Stimulated activated CD8-positive, alpha-beta memory T cell treated with anti-CD3 and anti-CD28 coated beads, Interleukin-12 subunit alpha, Interleukin-12 subunit beta, amount 100 ng/mL, for 4 hours (primary cell): ENCODE measurements at places on chromosomes 7 and 10.

GRCh38 chr10:66167816-66168215, 758.0 kb upstream of the LRRTM3 start:
- DNase-seq: no peak

DNA sequence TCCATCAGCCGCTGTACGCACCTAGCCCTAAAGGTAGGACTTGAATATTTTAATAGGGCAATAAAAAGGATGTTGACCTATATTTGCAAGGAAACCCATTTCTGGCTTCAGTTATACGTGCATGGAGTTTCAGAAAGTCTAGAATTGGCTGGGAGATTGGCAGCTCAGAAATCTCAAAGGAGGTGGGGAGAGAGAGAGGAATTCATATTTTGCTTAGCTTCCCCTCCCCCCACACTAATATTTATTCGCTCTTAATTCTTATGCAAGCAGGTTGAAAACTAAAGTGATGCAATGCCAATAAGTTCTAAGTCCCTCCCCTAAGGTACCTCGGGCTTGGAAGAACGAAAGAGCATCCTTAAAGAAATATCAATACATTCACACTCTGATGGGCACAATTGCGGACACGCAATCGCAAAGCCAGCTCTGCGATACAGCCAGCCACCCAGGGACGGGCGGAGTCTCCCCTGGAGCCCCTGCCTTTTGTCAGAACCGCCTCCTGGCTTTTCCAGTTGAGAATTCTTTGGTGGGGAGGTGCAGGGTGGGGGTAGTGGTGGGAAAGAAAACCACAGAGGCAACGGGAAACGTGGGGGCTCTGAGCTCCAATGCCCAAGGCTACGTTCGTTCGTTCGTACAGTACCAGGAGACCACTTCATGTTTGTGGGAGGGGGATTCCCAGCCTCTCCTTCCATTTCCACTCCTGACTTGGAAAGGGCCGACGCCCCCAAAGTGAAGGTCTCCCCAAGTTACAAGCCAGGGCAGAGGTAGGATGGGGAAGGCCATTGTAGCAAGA, 1.3 kb downstream of the SHH start:
- no peak for DNase-seq

GRCh38 chr7:34158368-34159153, 253.2 kb downstream of the BMPER start:
- DNase-seq: no peak

- no peak for DNase-seq
Measured at GRCh38 chr10:79927111-79927828, 21.6 kb downstream of the SFTPD start.

DNA sequence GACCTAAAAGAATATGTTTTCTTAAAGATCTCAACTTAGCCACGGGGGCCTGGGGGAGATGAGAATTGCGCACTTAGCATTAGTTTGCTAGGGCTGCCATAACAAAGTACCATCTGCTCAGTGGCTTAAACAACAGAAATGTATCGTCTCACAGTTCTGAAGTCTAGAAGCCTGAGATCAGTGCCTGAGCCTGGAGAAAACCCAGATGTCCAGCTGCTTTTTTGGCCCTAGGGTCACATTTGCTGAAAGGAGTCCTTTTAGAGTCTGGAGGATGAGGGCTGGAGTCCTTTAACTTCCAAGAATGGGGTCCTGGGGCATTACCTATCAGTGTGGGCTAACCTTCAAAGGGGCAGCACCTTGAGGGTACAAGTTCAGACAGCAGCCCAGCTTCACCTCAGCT, 48.2 kb downstream of the SMURF1 start:
- DNase-seq: no peak

GRCh38 chr7:6654842-6655610, 17.9 kb downstream of the ZNF316 start:
- DNase-seq: no peak

- no peak for DNase-seq
Measured at GRCh38 chr7:93566876-93567275, 7.6 kb downstream of the CALCR start.

- DNase-seq: no peak
Measured at GRCh38 chr7:36079446-36080025, 73.5 kb upstream of the EEPD1 start.

GRCh38 chr7:36048141-36048901, 104.7 kb upstream of the EEPD1 start:
- no peak for DNase-seq

DNA sequence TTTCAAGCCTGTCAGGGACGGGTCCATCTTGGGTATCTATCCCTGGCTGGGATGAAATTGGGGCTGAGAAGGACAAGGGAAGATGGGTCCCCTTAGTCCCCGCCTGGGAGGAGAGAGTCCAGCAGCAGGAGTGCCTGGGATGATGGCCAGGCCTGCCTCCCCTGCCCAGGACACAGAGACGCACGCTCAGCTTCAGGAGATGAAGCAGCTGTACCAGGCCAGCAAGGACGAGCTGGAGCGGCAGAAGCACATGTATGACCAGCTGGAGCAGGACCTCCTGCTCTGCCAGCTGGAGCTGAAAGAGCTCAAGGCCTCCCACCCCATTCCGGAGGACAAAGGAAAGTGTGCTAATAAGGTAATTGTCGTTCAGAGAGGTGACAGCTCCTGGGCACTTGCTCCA, 15.4 kb downstream of the CCDC136 start:
- DNase-seq: no peak

- DNase-seq: no peak
Measured at GRCh38 chr7:147756300-147756699, 834.3 kb upstream of the C7orf33 start.

DNA sequence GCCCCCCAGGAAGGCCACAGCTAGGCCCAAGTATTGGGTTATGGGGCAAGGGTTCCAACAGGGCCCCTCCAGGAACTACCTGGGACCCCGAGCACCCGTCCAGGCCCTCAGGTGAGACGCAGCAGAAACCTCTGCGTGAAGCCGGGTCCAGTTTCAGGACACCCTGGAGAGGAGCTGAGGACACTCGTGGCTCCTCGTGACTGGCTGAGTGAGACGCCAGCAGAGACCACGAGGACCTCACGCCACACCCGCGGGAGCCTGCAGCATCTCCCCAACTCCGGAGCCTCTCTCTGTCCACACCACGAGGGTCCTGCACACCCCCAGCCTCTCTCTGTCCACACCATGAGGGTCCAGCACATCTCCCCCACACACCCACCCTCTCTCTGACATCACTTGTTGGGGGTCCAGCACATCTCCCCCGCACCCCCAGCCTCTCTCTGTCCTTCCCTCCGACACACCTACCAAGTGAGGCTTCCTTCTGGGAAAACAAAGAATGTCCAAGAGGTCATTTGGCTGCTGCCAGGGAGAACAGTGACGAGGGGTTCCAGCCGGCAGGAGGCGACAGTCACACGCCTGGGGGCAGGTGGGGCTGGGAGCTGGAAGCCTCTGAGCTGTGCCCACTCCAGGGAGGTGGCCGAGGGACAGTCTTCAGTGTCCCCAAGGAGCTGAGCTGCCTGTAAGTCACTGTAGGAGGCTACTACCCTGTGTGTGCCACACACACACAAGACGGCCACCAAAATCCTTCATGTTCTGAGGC, 46.1 kb upstream of the PPP2R2D start:
- no peak for DNase-seq

DNA sequence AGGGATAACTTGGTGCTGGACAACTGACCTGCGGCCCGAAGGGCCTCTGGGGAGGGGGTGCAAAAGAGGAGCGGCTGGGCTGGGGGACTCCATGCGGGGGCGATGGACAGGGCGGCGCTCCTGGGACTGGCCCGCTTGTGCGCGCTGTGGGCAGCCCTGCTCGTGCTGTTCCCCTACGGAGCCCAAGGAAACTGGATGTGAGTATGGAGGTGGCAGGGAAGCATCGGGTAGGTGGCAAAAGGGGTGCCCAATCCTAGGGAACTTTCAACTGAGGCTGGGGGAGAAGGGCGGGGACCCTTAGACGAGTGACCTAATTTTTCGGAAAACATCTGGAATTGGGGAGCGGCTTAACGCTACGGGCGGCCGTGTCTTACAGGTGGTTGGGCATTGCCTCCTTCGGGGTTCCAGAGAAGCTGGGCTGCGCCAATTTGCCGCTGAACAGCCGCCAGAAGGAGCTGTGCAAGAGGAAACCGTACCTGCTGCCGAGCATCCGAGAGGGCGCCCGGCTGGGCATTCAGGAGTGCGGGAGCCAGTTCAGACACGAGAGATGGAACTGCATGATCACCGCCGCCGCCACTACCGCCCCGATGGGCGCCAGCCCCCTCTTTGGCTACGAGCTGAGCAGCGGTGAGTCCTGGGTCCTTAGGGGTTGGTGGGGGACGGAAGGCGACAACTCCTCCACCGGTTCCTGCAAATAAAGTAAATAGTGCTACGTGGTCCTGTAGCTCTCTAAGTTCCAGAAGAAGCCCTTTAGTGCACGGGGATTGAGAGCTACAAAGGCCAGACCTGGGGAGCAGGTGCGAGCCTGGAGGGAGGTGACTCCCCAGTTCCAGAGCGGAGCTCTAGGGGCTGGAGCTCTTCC, 622 bp downstream of the WNT16 start:
- DNase-seq: no peak

DNA sequence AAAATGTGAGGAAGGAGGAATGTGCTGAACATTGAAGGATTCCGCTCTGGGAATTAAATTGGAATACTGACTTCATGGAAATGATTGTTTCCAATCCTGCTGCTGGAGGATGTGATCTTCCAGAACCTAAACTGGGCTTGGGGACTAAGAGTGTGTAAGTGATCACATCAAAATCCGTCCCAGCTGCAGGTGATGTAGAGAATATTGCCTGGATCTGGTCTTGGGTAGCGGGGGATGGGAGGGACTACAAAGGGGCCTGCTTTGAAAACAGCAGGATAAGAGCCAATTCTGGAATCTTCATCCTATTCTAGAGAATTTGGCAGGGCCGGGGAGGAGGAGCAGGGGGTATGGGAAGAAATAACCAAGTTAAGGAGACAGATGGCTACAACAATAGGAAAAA, 552.2 kb upstream of the FZD8 start:
- no peak for DNase-seq

DNA sequence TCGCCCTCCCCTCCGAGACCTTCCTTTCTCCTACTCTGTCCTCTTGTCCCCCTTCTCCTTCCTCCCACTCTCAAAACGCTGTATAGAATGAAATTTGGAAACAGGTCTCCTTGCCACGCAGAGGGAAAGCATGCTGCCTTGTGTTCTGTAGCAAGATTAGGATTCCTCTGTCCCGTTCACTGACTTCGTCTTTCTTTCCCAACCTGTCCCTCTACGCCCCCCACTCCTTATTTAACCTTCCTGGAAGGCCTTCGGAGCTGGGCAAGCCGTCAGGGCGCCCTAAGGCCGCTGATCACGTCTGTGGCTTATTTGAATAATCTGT, 1.3 kb downstream of the HOXA9 start:
- DNase-seq: no peak

GRCh38 chr7:2040893-2041270, 191.9 kb downstream of the MAD1L1 start:
- DNase-seq: no peak

DNA sequence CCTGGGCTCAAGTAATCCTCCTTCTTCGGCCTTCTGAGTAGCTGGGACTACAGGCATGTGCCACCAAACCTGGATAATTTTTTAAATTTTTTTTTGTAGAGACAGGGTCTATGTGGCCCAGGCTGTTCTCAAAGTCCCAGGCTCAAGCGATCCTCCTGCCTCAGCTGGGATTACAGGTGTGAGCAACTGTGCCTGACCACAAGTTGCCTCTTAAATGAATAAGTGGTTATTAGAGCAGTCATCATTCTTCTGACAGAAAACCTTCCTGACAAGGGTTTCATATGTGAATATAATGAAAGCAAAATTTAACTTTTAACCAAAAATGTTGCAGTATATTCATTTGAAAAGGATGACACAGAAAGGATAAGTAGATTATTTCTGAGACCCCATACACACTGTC, 532.5 kb downstream of the GRM8 start:
- no peak for DNase-seq

GRCh38 chr7:111492234-111492633, 70.1 kb downstream of the IMMP2L start:
- DNase-seq: no peak

- DNase-seq: no peak
Measured at GRCh38 chr10:131946880-131947279, 34.8 kb downstream of the BNIP3 start.

GRCh38 chr7:75033064-75033463, 40.5 kb downstream of the RCC1L start:
- DNase-seq: no peak

DNA sequence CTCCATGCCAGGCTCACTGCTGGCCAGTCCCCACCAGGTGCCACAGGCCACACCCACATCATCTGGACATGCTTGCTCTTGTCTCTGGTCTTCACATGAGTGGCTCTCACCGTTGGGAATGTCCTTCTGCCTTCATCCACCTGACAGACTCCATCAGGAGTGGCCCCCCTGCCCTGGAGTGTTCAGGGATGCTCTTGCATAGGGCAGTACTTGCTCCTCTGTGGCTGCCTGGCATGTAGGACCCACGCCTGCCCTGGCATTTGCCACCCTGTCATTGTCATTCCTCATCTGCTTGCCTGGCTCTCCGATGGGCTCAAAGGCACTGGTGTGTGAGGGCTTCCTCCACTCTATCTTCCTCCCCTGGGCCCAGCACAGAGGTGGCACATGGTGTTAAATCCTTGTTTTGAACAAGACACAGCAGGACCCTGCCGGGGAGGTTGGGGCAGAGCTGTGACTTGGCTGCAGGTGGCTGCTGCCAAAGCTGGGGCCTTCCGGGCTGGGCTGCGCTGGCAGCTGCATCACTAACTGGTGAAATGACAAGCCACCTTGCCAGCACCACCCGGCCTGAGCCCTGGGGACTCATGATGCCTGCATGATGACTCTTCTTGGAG, 1.8 kb downstream of the SH2D4B start:
- DNase-seq: no peak

- DNase-seq: no peak
Measured at GRCh38 chr7:22781230-22781711, 41.4 kb downstream of the TOMM7 start.
